Stimulated activated CD4-positive, alpha-beta T cell treated with anti-CD3 and anti-CD28 coated beads, Interleukin-1b, Interleukin-23, amount 100 ng/mL, for 1 hour (primary cell): ENCODE measurements at places on chromosomes 2 and 18.

GRCh38 chr18:35389095-35389618, 12.0 kb upstream of the ZNF396 start:
- DNase-seq: no peak

GRCh38 chr2:240436683-240437550, 1.5 kb downstream of the GPC1 start:
- DNase-seq: no peak

DNA sequence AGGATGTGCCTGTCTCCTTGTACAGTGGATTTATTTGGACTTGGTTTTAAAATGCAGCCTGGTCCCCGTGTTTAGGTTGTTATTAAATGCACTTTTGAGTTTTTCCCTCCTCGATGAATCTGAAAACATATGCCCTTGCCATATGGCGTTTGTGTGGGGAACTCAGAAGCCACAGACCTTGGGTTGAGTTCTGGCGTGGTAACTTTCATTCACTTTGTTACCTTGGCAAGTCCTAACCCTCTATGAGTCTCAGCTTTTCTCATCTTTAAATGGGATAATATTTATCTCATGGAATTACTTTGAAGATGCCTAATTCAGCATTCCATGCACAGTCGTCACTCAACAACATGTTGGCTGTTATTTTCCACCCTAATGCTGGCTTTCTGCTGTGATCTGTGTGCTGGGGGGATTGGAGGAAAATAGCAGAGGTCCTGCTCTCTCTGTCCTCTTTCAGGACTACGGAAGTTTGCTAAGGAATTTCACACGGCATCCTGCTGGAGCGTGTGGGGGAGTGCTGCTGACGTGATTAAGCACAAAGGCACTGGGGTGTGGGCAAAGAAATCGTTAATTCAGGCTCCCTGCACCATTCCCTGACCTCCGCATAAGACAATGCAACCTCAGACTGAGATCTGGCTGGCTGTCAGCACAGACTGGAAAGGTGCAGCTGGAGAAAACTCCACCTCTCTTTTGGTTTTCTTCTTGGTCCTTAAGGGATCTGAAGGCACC, 61.7 kb downstream of the LDLRAD4 start:
- no peak for DNase-seq

- no peak for DNase-seq
Measured at GRCh38 chr18:63099848-63100629, 219.5 kb downstream of the BCL2 start.

- no peak for DNase-seq
Measured at GRCh38 chr2:61898810-61899209, 6.7 kb upstream of the COMMD1 start.

- no peak for DNase-seq
Measured at GRCh38 chr2:26671691-26672090, 20.8 kb upstream of the KCNK3 start.

- DNase-seq: no peak
Measured at GRCh38 chr2:39217192-39217550, 26.6 kb downstream of the CDKL4 start.

GRCh38 chr2:141889788-141890187, 241.0 kb downstream of the LRP1B start:
- DNase-seq: no peak

DNA sequence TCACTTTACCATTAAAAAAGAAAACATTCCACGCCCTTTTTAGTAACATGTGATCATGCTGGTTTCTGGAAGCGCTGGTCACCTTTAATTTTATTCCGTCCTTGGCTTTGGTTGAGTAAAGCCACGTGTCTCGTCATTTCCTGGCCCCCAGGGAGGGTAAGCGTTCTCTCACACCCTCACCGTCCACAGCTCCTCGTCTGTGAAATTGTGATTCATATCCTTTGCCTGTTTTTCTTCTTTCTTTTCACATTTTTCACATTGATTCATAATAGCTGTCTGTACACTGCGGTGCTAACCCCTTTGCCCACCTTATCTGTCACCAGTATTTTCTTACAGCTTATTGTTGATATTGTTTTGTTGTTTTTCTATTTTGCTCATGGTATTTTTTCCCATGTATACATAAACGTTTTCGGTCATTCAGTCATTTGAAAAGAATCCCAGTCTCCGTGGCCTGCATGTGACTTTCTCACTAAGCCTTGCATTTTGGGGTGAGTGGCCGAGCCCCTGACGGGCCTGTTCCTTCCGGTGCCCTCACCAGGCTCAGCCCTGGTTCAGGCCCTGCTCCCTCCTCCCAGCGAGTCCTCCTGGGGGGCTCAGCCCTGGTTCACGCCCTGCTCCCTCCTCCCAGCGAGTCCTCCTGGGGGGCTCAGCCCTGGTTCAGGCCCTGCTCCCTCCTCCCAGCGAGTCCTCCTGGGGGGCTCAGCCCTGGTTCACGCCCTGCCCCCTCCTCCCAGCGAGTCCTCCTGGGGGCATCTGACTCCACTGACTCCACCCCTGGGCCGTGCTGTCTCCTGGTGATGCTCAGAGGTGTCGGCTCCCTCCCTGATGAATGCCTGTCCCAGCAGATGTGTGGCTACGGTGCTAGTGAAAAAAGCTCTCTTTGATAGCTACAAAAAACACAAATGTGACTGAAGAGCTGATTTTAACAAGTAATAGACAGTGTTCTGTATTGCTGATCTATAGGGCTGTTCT, 249.7 kb upstream of the PXDN start:
- DNase-seq: no peak

DNA sequence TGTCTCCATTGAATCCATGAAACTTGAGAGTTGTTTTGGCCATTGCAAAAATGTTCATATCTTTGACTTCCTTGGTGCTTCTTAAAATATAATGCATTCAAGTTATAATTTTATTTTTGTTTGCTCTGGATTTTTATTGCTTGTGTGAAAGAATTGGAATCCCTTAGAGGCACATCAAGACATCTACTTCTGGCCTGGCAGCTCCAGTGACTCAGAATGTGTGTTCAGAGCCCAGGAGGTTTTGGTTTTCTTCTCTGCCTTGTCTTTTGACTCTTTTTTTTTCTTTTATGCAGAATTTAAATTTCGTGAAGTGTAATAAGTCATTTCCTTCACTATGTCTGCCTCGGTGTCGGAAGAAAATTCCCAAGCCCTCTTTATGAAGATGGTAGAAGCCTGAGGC, 180.2 kb downstream of the LTBP1 start:
- DNase-seq: no peak

DNA sequence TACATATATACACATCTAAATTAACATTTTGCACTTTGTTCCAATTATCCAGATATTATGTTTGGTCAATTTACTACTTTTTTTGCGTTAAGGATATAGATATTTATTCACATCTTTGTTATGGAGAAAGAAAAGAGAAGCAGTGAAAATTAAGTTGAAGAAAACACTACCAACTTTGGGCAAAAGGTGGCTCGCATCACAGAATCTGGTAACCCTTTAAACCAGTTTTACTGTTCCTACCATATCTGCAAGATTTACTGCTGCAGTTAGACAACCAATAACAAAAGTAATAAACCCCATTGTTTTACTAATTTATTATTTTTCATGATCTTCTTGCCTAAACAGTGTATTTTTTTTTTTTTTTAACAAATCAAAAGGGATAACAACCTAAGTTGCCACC, 53.6 kb downstream of the SMAD2 start:
- DNase-seq: no peak

GRCh38 chr2:177327009-177327408, 62.5 kb upstream of the NFE2L2 start:
- DNase-seq: no peak

DNA sequence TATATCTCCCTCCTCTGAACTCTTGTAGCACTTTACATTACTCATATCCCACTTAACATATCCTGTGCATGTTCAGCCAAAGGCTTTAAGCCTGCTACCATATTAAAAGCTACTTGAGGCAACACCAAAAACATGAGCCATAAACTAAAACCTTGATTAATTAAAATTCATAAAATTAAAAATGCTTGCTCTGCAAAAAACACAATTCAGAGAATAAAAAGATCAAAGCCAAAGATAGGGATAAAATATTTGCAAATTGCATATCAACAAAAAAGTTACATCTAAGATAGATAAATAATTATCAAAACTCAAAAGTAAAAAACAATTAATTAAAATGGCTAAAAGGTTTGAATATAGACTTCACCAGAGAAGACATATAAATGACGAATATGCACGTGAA, 495.4 kb upstream of the PIK3C3 start:
- DNase-seq: no peak

- DNase-seq: no peak
Measured at GRCh38 chr18:79896738-79897137, 54.7 kb downstream of the SLC66A2 start.
